ENCODE measurements at places on chromosomes 12 and 14. TPM values are rescaled to one million over a fixed set of nuclear protein-coding genes. Genes with fewer than 3 reads are reported as not detected.
A peak's percentile ranks its signal among the peaks of the same experiment; 100 is the strongest.

The CCND2 gene
- total RNA-seq = 178 TPM

The KRT8 gene
- total RNA-seq = 63.1 TPM

The OAS1 gene
- 11.1 TPM for total RNA-seq

The AMIGO2 gene
- 33.2 TPM for total RNA-seq

The DLGAP5 gene
- 0.71 TPM for total RNA-seq

DNA sequence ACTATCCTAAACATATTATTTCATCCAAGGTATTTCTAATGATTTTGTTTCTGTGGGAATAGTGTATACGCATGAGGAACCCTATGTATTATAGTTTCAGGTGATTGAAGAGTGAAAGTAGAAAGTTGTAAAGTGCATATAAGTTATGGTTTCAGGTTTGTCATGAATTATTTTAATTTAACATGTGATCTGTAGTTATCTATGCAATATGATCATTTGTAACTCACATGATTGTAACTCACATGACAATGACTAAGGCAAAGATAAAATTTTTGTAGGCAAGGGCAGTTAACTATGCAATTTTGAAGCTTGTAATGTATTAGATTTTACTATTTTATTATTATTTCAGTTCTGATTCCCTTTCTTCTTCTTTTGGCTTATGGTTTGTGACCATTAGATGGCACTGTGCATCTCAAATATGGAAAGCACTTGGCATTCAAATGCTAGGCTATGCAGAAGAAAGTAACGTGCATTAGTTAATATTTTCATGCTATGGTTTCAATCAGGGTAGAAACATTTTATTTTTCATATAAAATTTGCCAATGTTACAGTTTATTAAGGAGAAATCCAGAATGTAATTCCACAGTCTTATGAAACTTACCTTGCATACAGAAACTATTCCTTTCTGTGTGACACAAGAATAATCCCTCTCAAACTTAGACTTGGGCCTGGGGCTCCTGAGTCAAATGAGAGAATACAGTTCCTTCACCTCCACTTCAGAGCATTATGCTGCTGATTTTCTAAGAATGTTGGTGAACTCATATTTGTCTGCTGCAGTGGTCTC lies 15.8 kb upstream of the TMEM30B start:
- no peak for DNase-seq

- no peak for DNase-seq
Observed at GRCh38 chr12:54270345-54270744, 9.6 kb downstream of the CBX5 start.

DNA sequence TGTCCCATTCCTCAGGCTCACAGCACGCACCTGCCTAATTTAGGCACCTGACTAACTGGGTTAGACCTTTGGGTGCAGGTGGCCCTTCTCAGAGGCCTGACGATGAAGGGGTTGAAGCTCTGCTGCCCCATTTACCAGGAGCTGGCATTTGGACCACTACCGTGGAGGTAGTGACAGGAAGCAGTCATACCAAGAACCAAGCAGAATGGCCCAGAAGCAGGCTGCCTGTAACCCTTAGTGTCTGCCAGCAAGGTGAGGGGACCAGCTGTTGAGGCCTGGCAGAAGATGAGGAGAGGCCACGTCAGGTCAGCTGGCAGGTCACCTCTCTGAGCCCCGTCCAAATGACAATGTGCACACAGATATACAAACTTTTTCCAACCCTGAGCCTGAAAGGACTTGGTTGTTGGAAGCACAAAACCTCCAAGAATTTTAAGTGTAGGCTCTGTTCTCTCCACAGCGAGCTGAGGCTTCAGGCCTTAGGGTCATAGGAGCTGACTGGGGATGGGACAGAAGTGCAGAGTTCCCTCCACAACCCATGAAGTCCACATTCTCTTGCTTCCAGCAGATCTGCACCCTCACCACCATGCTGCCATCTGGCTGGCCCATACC lies 23.1 kb downstream of the VASH1 start:
- DNase-seq = no peak

- DNase-seq = peak; percentile 90
Observed at GRCh38 chr12:119180380-119181040, 1.8 kb downstream of the HSPB8 start.

- DNase-seq = no peak
Observed at GRCh38 chr12:31339831-31340622, 14.1 kb upstream of the SINHCAF start.

DNA sequence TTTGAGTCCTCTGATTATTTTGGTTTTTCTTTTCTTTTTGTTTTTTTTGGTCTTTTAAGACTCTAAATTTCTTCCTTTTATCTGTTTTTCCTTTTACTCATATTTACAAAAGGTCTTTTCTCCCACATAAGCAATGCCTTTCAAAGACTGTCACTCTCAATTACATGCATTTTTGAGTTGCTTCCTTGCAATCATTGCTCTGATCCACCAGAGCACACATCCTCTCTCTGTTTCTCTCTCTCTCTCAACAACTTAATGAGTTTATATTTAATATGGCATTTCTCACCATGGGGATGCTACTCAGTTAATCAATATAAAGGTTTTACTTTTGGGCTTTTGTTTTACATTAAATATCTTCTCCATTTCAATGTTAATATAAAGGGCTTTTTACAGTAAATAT lies 62.7 kb upstream of the OR10AD1 start:
- DNase-seq = no peak

DNA sequence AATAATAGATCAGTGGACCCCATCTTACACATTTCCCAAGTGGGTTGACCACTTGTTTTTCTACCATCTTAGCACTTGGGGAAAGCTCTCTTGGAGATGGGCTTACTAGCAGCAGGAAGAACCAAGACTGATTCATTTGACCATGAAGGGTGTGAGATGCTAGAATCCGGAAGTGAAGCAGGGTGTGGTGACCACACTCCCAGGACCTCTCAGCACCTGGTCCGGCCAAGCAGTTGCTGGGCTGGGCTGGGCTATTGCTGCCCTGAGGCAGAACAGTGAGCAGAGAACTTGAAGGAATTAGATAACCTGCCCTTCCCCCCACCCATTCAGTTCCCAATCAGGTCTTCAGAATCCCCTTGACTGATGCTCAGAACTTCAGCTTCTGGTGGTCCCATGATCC lies 24.4 kb downstream of the ADCY6 start:
- no peak for DNase-seq

DNA sequence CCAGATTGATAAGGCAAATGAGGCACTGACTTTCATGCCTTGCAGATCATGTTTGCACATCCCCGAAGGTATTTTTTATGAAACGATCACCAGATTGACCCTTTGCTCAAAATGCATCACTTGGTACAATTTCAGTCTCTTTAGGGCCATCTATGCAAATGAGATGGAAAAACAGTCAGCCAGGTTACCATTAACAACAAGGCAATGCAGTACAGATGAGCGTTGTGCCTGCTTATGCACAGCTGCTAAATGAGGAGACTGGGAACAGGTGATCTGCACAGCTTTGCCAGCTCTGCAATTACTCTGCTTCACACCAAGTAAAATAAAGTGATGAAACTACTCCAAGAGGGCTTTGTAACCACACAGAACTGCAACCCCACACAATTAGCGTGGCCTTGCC lies 26.1 kb upstream of the PLEKHG7 start:
- DNase-seq = no peak

DNA sequence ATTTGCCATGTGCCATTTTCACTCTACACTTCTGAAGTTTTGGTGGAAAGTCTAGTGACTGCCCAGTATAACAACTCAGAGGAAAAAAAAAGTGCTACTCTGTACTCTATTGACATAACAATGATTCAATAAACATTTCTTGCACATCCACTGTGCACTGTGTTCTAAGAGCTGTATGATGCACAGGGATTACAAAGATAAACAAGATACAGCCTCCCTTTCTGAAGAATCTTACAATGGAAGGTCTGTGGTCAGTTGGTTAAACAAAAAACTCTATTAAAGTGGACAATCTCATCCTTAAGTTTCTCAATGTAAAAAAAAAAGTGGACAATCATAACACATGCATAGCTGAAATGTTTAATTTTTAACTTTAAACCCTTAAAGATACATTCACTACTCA lies 105.7 kb upstream of the RASSF8 start:
- no peak for DNase-seq
